ENCODE measurements at places on chromosomes 11 and 22. TPM values are rescaled to one million over a fixed set of nuclear protein-coding genes. Genes with fewer than 3 reads are reported as not detected.

The CD3D gene
- 1.6 TPM for total RNA-seq

The MRPL17 gene
- total RNA-seq = 49.7 TPM

The RIMBP3C gene
- total RNA-seq = not detected

The PTPN5 gene
- total RNA-seq = 1.2 TPM

The UPK3A gene
- 0.25 TPM for total RNA-seq

The STK33 gene
- 22.4 TPM for total RNA-seq

The SEZ6L gene
- 0.37 TPM for total RNA-seq

The TSSK2 gene
- total RNA-seq = not detected

The KCNE3 gene
- total RNA-seq = 2.3 TPM

The INCENP gene
- 11.6 TPM for total RNA-seq

The MYH9 gene
- 161 TPM for total RNA-seq

The HOATZ gene
- total RNA-seq = not detected

The SNX15 gene
- 19.3 TPM for total RNA-seq
